ENCODE measurements at places on chromosomes 1 and 21.

- DNase-seq = no peak
Observed at GRCh38 chr1:50474859-50475809, 51.9 kb upstream of the DMRTA2 start.

GRCh38 chr1:92329347-92330129 is 30.7 kb downstream of the RPAP2 start:
- no peak for DNase-seq

GRCh38 chr1:61724506-61724812 is 482 bp downstream of the TM2D1 start:
- DNase-seq = no peak

- no peak for DNase-seq
Observed at GRCh38 chr1:112514901-112515300, 6.1 kb downstream of the WNT2B start.

- DNase-seq = no peak
Observed at GRCh38 chr1:208059409-208060001, 148.6 kb upstream of the CD34 start.

- no peak for DNase-seq
Observed at GRCh38 chr1:114345930-114346479, 165.0 kb downstream of the TRIM33 start.

GRCh38 chr1:73909043-73909562 is 288.9 kb downstream of the LRRIQ3 start:
- no peak for DNase-seq

GRCh38 chr1:63413394-63413793 is 46.0 kb downstream of the ALG6 start:
- DNase-seq = no peak

DNA sequence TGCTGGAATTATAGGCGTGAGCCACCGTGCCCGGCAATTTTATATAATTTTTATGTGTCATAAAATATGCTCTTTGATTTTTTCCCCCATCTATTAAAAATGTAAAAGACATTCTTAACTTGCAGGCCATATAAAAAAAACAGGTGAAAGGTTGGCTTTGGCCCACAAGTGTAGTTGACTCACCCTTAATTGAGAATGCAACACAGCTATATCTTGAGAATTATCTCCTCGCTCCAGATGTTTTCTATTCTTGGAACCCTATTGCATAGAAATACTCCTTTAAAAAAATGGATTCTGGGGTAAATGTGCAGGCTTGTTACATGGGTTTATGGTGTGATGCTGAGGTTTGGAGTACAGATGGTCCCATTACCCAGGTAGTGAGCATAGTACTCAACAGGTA is 112.0 kb downstream of the ST3GAL3 start:
- DNase-seq = no peak

DNA sequence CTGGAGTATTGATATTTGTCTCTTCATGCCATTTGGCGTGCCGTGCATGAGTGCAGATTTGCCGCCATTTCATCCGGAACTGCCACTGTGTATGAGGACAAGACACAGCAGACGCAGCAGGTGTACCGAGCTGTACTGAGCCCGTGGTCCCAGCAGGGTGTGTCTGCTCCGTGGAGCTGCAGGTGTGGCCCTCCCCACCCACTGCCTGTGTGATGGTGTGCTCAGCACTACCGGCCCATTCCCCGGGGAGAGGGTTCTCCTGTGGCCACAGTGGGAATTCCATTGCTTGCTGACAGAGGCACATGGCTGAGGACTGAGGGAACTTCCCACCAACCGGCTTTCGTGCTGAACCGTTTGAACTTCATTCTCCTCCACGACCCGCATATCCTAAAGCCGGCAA is 34.3 kb upstream of the COL6A1 start:
- DNase-seq = no peak

GRCh38 chr1:82640352-82640751 is 839.6 kb downstream of the ADGRL2 start:
- DNase-seq = no peak

DNA sequence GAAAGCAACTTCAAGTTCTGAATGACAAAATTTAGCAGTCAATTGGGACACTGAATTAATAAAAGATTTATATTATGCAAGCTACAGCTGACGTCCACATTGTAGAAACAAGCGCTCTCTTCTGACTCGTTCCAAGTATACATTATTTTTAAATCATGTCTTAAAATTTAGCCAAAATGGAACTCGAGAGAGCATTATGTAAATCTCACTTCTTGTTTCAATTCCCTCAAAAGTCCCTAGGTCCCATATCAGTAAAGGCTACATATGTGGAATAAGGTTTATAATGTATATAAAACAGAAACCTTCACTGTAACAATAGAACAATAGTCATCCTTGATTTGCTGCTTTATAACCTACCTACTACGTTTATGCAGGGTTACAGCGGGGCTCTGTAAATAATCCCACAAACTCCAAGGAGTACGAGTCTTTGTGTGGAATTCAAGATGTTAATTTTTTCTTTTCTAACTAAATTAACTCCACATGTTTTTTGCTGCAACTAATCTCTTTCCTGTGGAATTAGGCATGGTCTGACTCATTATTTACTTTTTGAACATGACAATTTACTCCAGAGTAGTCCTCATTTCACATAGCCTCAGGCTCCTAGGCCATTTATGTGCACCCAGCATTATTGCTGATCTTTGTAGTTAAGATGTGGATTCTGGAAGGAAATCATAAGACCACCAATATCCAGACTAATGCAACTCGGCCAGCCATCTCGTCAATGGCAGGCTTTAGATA is 785.1 kb downstream of the LTN1 start:
- peak; percentile 80 for DNase-seq

GRCh38 chr1:94669198-94669597 is 127.6 kb upstream of the F3 start:
- no peak for DNase-seq

DNA sequence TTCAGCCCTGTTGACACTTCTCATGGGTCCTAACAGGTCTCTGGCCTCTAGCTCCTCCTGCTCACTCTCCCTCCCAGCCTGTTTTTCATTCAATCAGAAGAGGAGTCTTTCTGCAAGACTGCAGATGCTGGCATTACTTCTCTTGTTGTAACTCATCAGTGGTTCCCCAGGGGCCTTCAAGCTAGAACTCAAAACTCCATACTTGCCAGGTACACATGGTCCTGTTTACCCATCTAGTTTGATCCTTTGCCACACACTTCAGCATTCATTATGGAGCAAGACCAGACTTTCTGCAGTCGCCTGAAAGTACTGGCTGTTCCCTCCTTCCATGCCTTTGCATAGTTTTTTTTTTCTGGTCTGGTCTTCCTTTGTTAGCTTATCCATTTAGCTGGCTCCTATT is 47.9 kb downstream of the SERBP1 start:
- no peak for DNase-seq

DNA sequence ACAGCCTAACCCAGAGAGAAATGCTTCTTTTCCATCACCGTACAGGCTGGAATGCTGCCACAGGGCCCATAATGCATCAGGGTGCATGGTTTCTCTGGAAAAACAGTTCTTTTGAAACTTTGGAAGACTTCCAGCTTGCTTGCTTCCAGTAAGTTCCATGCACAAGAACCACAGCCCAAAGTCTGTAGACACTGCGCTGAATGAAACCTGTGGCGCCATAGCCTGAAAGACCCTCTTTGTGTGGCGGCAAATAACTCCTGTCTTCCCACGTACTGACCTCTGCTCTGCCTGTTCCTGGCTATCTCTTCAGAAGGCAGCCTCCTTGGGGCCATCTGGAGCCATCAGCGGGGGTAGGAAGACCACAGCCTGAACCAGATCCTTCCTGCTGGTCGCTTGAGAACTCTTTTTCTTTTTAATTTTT is 15.1 kb downstream of the MIIP start:
- no peak for DNase-seq

- no peak for DNase-seq
Observed at GRCh38 chr21:41315726-41316125, 875 bp upstream of the FAM3B start.

GRCh38 chr1:154371436-154371835 is 33.7 kb upstream of the IL6R start:
- DNase-seq = no peak

- no peak for DNase-seq
Observed at GRCh38 chr1:217495249-217495648, 135.6 kb downstream of the GPATCH2 start.

- no peak for DNase-seq
Observed at GRCh38 chr21:34822942-34823341, 154.1 kb downstream of the CLIC6 start.

DNA sequence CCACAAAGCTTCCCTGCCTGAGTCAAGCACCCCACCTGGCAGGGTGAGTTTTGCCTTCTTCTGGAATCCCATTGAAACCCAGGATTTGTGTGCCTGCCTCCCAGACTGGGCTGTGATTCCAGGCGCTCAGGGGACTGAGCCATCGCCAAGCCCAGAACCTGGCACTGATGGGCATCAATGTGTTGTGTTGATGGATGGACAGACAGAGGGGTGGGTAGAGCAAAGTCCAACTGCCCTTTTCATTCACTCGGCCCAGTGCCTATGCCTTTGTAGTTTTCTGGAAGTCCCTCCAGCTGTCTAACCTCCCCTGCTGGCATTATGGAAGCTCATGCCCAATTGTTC is 66.0 kb upstream of the LAPTM5 start:
- DNase-seq = no peak

GRCh38 chr1:230849451-230850224 is 18.7 kb downstream of the C1orf198 start:
- peak; percentile 92 for DNase-seq

DNA sequence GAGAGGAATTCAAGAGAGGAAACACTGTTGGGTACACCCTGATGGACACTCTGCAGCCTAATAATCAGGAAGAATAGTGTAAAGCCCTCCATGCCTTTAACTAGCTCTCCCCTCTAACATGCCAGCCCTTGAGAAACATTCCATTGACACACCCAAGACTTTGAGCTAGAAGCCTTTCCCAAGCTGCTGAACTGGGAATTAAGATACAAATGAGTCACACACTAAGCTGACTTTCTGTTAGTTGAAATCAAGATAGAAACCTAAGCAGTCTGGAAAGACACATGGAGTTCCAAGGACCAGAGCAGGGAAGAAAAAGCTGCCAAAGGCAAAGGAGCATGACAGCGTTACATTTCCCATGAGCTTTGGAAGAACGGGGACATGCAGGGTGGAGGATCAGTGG is 380.8 kb downstream of the NPHP4 start:
- DNase-seq = no peak

- no peak for DNase-seq
Observed at GRCh38 chr1:7587108-7587772, 183.9 kb upstream of the VAMP3 start.

- DNase-seq = no peak
Observed at GRCh38 chr1:61092642-61093041, 10.3 kb downstream of the NFIA start.

GRCh38 chr1:206654828-206655227 is 19.5 kb downstream of the DYRK3 start:
- no peak for DNase-seq

- DNase-seq = no peak
Observed at GRCh38 chr1:97603218-97603617, 317.6 kb downstream of the DPYD start.

- DNase-seq = peak; percentile 89
Observed at GRCh38 chr1:109041621-109042468, at the start of gene WDR47. WDR47 (minus strand) TSS chr1:109042102; CDS start chr1:109023512, 18,590 bp downstream.

- no peak for DNase-seq
Observed at GRCh38 chr1:67560580-67561255, 124.3 kb upstream of the GADD45A start.

GRCh38 chr1:17633654-17634053 is 94.2 kb downstream of the ARHGEF10L start:
- DNase-seq = peak; percentile 10

- DNase-seq = no peak
Observed at GRCh38 chr1:61004262-61005003, 77.9 kb upstream of the NFIA start.

DNA sequence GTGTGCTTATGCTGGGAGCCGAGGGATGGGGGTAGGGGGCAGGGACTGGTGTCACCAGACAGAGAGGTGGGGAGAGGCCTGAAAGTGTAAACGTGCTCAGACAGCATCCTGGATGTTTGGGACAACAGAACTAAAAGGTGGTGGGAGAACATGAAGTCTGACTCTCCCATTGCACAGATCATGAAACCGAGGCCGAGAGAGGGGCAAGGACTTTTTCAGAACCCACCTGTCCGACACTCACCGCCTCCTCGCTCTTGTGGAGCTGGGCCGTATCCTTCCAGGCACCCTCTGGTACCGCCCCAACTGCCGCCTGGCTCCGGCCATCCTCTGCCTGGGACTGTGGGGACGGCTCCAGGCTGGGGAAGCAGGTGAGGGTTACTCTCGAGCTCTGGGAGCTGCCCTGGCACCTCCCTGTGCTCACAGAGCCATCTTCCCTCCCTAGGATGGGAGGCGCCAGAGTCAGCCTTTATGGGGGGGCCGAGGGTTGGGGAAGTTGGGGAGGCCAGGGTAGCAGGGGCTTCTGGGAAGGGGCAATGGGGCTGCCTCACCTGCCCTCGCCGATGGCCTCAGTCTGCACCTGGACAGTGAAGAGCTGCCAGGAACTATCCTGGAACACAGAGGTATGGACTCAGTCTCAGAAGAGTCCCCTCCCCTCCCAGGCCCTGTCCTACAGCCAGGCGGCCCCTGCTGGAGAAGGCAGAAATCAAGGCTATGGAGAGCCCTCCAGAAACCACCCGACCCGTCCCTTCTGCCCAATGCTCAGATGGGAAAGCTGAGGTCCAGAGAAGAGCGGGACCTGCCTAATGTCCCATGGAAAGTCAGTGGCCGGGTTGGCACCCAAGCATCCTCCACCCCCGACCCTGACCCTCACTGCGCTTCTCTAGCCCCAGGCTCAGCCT is 7.0 kb downstream of the ATP13A2 start:
- DNase-seq = no peak

GRCh38 chr1:25610822-25611630 is 5.6 kb upstream of the MAN1C1 start:
- no peak for DNase-seq

- DNase-seq = no peak
Observed at GRCh38 chr21:25581582-25581981, 25.7 kb downstream of the MRPL39 start.

GRCh38 chr1:76640092-76640491 is 227.2 kb upstream of the ST6GALNAC5 start:
- peak; percentile 57 for DNase-seq

DNA sequence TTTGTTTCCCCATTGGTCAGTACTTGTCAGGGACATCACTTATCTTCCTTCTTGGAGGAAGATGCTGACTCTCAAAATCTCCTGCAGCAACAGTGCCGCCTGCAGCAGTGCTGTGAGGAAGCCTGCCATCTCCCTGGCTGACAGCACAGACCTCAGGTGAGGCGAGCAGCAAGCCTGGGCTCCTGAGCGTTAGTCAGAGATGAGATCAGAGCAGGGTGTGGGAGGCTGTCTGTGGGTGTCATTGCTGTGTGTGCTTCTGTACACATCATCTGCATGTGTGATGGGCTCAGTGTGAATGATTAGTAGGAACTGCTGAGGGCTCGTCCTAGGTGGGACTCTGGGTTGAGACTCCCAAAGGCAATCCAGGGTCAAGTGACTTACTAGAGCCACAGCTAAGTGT is 6.1 kb downstream of the STRIP1 start:
- no peak for DNase-seq

GRCh38 chr1:119001181-119002027 is 13.3 kb upstream of the TBX15 start:
- DNase-seq = no peak
